ENCODE measurements at places on chromosomes 16 and 17. TPM values are rescaled to one million over a fixed set of nuclear protein-coding genes. Genes with fewer than 3 reads are reported as not detected.

NXPH3 gene
- 6.5 TPM for total RNA-seq

CCL17 gene
- total RNA-seq: not detected

NPIPB5 gene
- 40.3 TPM for total RNA-seq

CLEC18A gene
- total RNA-seq: not detected

ARHGDIG gene
- total RNA-seq: not detected

MPP2 gene
- total RNA-seq: 12.9 TPM

SLC35G6 gene
- total RNA-seq: not detected

FKBP10 gene
- 117 TPM for total RNA-seq

All from uterus (tissue), 4 donors.